ENCODE measurements at places on chromosomes 16 and 17.

- H3K27ac ChIP-seq, result no peak overlapping the region
- H3K27me3 ChIP-seq, result no peaks in the 10 kb centered on the region
- peak; percentile 74 for DNase-seq
These were observed 14.6 kb upstream of the CD79B start for GRCh38 chr17:63946440-63947363.

DNA sequence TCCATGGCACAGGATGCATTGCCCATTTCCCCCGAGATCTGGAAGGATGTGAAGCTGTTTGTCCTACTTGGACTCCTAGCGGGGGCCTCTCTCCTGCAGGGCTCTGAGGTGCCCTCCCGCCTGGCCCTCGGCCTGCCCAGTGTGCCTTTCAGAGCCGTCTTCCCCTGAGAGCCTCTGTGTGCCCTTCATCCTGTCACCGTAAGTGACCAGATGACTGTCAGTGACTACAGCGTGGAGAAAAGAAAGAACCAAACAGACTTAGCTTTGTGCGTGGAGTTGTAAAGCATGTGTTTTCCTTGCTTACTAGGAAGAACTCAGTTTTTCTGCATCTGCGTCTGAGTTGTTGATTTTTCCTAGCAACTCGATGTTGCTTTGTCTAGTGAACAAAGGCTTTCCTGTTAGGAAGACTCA lies 56.1 kb downstream of the BANP start:
- H3K36me3 ChIP-seq, result peaks cover 68% of the 10 kb centered on the region
- H3K4me1 ChIP-seq, result peaks cover 4% of the 10 kb centered on the region
- no peak overlapping the region for H3K27ac ChIP-seq
- no peak overlapping the region for H3K4me3 ChIP-seq
- no peaks in the 10 kb centered on the region for H3K27me3 ChIP-seq

DNA sequence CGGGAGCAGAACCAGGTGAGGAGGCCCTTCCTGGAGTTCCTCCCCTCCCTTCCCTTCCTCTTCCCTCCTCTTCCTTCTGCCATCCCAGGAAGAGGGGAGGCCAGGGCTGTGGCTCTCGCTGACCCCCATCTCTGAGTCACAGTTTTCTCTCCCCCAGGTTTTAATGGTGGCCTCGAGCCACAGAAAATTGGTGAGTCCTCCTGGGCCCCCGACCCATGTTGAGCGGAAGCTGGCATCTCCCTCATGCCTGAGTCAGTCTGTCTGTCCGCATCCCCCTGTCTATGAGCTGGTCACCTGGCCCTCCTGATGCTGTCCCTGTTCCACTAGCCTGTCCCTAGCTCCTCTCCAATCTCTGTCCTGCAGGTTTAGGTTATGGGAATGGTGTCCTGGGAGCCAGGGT lies 12.8 kb upstream of the CLDN9 start:
- no peaks in the 10 kb centered on the region for H3K27me3 ChIP-seq
- no peak overlapping the region for H3K27ac ChIP-seq
- no peaks in the 10 kb centered on the region for H3K36me3 ChIP-seq
- no peak for DNase-seq
- H3K4me1 ChIP-seq, result no peaks in the 10 kb centered on the region

DNA sequence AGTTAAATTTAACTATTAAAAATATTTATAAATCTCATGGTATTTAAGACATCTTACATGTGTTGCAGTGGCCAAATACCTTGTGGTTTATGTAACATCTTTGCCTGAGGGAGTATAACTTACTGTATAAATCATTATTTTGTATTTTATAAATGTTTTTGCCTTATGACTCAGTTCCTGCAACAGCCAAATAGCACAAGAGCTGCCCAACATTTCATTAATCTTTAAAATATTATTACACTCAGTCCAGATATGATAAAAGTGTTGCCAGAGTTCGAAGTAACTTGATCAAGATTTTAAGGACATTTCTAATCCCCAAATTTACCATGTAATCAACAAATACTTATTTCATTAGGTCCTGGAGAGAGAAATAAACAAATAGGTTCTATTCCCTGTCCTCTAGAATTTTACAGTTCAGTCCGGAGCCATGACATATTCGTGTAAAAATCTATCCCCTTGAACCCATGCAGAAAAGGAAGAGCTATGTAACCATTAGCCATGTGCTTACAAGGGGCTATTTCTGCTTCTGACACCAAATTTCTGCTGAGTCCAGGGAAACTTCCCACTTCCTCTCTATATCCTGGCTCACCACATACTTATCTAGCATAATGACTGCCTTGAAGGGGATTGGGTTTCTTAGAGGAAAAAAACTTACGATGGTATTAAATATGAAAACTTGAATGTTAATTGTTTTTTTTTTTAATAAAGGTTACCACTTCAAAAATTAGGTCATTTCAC lies 44.0 kb downstream of the IRX6 start:
- no peaks in the 10 kb centered on the region for H3K4me1 ChIP-seq
- H3K27me3 ChIP-seq, result no peaks in the 10 kb centered on the region
- no peaks in the 10 kb centered on the region for H3K36me3 ChIP-seq
- no peak for DNase-seq
- no peak overlapping the region for H3K4me3 ChIP-seq
- H3K27ac ChIP-seq, result no peak overlapping the region

- DNase-seq, result no peak
- no peaks in the 10 kb centered on the region for H3K27me3 ChIP-seq
- no peak overlapping the region for H3K4me3 ChIP-seq
- no peak overlapping the region for H3K27ac ChIP-seq
- H3K4me1 ChIP-seq, result no peaks in the 10 kb centered on the region
- H3K36me3 ChIP-seq, result peaks cover 16% of the 10 kb centered on the region
These were observed 4.6 kb upstream of the MVD start for GRCh38 chr16:88667461-88667860.
